Progenitor cell of endocrine pancreas (in vitro differentiated cells): ENCODE measurements at places on chromosomes 2 and 18.

DNA sequence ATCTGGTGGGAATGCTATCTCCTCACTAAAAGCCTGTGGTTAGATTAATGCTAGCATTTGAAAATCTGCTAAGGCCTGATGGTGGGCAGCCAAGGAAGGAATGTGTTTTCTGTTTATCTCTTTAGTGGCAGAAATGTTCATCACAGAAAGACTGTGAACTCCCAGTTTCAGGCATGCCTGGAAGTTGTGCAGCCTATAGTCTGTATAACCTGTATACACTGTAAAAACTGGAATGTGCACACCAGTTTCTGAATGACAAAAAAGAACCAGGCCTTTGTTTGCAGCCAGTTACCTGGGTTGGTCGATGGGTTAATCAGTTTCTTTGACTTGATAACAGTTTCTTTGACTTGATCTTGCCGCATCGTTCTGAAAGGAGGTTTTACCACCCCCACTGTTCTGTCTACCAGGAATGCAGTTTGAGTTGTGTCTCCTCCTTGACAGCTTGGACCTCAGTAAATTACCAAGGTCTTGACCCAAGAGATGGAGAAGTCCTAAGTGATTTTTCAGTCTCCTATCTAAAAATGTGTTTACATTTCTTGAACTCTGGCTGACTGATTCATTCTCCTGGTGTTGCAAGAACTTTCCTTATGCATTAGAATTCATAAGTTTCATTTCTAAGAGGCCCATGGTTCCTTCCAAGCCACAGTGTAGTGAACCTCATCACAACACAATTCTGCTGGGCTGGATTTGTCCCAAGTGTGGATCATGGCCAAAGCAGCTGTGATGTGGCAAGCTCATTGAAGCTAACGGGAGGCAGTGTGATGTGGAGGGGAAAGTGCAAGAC lies 62.2 kb downstream of the KIAA2012 start:
- DNase-seq, result no peak

DNA sequence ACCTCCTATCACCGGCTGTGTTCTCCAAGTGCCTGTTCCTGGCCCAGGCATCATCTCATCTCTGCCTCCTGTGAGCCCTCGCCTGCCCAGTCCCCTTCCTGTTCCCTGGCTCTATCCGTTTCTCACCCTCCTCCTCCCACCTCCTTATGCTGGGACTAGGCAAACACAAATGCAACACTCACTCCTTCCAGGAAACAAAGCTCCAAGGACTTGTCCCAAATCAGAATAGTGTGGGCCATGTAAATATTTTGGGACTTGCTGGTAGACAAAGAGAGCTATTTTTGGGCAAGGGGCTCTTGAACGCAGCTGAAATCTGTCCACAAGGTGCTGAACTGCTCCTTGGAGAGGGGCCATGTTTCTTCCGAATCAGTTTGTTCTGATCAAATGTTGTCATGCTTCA lies 25.3 kb downstream of the MBP start:
- DNase-seq, result no peak

GRCh38 chr18:27717816-27718215 lies 459.1 kb downstream of the CDH2 start:
- DNase-seq, result no peak

- DNase-seq, result no peak
Observed at GRCh38 chr2:10356439-10356811, 53.7 kb downstream of the HPCAL1 start.

- DNase-seq, result no peak
Observed at GRCh38 chr2:22056621-22057132, 932.9 kb downstream of the TDRD15 start.

GRCh38 chr2:106095478-106096298 lies 98.4 kb downstream of the UXS1 start:
- DNase-seq, result no peak
